ENCODE measurements at places on chromosomes 11 and 22.

DNA sequence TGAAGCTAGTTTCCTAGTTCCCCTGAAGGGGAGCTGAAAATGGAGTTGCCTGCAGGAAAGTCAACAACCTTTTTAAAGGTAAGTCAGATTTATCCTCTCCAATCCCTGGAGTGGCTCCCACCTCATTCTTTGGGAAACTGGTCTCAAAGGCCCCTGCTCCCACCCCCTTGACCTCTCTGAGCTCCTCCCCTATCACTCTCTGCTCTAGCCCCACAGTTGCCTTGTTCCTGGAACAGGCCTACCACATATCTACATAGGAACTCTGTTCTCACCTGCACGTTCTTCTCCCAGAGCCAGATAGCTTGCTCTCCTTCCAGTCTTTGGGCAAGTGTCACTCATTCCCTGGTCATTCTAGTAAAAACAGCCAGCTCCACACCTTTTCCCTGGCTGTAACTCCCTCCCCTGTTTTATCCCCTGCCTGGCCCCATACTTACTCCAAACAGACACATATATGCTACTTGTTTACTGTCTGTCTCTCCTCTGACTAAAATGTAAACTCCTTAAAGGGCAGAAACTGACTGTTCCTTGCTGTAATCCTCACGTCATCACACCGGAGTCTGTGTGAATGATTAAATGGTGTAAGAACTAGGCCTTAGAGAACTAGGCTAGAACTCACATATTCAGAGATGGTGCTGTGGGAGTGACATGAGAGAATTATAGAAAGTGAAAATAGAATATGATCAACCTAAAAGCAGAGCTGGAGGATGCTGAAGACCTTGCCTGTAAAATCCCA lies 53.3 kb downstream of the TCF20 start:
- no peak for DNase-seq

DNA sequence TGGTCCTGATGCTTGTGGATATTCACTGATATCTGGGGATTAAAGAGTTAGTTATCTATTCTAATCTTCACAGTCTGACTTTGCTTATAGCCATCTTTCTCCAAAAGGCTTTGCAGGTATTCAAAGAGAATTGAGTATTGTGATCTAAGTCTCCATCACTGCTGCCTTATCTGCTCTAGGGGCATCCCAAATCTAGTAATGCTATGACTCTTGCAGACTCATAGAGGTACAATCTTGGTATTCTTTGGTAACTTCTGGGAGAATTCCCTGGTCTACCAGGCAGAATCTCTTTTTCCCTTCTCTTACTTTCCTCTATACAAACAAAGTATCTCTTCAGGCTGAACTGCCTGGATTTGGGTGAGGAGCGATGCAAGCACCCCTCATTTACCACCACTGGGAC lies 746.3 kb downstream of the JRKL start:
- DNase-seq, result no peak

DNA sequence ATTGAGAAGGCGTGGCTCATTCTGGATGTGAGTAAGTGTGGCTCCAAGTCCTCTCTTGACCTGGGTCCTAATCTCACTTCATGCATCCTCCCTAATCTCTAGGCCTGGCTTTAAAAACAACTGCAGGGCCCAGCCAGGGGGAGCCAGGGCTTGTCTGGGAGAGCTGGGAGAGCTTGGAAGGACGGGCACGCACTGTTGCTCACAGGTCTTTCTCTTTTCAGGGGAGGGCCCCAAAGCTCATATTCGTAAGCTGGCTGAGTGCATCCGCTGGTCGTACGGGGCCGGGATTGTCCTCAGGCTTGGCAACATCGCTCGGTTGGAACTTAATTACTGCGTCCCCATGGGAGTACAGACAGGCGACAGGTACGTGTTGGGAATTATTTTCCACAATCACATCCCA lies 34.1 kb upstream of the PARVB start:
- no peak for DNase-seq

GRCh38 chr11:95584589-95584988 lies 205.0 kb downstream of the FAM76B start:
- DNase-seq, result no peak

DNA sequence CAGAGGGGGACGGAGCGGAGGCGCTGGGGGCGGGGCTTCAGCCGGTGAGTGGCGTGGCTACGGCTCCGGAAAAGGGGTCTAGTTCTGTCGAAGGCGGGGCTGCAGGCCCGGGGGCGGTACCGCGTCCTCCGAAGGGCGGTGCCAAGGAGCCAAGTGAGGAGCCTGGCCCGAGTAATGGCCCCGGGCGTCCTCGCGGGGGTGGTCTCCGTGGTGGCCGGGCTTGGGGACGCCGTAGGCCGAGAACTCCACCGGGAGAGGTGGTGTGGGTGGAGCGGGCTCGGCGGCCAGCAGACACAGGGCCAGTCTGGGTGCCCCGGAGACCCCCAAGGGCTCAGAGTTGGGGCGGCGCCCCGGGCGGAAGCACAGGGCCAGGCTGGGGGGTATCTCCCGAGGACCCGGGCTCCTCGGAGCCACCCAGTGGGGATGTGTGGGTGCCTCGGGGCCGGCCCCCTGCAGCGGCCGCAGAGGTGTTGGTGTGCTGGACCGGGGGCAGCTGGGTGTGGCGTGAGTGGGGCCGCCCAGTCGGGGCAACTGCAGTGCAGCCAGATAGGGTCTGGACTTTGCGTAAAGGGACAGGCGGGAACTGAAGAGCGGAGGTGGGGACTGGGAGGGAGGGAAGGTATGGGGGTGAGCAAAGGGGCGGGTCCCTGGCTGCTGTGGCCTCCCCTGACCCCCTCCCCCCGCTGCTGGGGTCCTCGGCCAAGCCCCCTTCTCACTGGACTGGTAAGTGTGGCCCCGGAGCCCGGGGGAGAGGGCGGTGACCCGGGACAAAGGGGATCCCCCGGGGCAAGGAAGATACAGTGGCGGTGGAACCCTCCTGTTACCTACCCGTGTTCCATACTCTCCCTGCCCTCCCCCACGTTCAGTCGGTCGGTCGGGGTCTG lies 838 bp downstream of the FKBP2 start:
- DNase-seq, result no peak

- DNase-seq, result no peak
These were observed 1.0 kb upstream of the PRDM10 start for GRCh38 chr11:130003717-130004001.

DNA sequence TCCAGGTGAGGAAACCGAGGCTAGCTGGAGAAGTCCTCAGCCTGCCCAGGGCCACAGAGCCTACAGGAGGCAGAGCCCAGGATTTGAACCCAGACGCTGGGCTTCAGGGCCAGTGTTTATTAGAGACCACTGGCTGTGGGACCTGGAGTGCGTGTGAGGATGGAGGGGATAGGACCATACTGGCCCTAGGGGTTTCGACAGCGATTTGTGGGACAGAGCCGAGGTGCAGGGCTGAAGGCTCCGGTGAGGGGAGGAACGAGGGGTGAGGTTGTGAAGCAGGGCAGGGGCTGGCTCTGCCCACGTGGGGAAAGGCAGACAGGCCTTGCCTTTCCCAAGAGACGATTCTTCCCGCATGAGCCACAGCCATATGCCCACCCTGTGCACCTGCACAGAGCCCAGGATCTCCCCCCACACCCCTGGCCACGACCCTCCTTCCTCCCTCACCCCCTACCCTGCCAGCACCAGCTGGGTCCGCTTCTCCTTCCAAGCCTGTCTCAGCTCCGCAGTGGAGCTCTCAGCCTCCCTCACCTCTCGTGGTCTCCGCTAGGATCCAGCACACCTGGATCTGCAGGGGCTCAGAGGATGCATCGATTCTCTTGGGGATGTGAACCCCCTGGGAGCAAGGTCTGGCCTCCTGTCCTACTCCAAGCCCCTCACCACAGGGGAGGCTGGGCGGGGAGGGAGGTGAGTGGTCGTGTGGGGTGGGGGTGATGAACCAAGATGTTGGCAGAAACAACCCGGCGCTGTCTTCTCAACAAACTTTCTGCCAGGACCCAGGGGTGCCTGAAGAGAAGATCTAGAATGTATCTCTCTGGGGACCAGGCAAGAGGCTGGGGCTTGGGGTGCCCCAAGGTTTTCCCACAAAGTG lies 58.4 kb downstream of the RTL6 start:
- DNase-seq, result no peak

GRCh38 chr11:20363500-20364340 lies at the start of gene HTATIP2:
Gene HTATIP2 (plus strand): TSS chr11:20363714. CDS start chr11:20364238, 524 bp downstream.
- peak; percentile 43 for DNase-seq

DNA sequence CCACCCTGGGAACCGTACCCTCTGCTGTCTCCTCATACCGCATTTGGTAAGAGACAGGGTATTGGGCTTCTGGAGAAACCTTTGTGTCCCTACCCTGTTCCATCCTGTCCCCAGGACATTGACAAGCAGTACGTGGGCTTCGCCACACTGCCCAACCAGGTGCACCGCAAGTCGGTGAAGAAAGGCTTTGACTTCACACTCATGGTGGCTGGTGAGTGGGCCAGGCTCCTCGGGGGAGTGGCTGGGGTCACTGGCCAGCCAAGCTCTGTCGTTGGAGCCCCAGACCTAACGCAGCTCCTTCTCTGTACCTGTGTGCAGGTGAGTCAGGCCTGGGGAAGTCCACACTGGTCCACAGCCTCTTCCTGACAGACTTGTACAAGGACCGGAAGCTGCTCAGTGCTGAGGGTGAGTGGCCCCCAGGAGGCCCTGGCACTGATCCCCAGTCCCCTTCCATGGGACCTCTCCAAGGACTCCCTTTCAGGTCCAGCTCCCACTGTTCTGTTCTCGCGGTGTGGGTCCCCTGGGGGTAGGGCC lies 3.8 kb upstream of the GP1BB start:
- DNase-seq, result no peak

GRCh38 chr22:46806794-46807193 lies 44.3 kb downstream of the TBC1D22A start:
- no peak for DNase-seq

DNA sequence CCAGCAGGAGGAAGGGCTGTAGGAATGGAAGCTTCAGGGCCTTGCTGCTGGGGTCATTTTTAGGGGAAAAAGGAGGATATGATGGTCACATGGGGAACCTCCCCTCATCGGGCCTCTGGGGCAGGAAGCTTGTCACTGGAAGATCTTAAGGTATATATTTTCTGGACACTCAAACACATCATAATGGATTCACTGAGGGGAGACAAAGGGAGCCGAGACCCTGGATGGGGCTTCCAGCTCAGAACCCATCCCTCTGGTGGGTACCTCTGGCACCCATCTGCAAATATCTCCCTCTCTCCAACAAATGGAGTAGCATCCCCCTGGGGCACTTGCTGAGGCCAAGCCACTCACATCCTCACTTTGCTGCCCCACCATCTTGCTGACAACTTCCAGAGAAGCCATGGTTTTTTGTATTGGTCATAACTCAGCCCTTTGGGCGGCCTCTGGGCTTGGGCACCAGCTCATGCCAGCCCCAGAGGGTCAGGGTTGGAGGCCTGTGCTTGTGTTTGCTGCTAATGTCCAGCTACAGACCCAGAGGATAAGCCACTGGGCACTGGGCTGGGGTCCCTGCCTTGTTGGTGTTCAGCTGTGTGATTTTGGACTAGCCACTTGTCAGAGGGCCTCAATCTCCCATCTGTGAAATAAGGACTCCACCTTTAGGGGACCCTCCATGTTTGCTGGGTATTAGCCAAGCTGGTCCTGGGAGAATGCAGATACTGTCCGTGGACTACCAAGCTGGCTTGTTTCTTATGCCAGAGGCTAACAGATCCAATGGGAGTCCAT lies 14.1 kb downstream of the IL10RA start:
- no peak for DNase-seq

GRCh38 chr11:103594283-103594682 lies 442.2 kb upstream of the DDI1 start:
- no peak for DNase-seq

DNA sequence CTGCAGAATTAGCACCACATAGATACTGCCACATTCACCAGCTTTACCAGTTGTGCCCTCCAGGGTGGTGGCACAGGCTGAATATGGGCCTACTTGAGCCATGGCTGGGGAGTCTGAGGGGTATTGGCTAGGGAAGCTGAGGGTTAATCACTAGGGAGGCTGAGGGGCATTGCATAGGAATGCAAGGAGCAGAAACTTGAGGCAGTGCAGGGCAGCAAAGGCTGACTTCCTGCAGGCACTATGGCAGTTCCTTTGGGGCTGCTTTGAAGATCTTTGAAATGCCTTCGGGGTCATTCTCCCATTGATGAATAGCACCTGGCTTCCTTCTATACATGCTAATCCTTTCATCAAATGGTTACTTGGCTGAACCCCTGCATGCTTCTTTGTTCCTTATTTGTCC lies 171.5 kb downstream of the RCN1 start:
- DNase-seq, result no peak

DNA sequence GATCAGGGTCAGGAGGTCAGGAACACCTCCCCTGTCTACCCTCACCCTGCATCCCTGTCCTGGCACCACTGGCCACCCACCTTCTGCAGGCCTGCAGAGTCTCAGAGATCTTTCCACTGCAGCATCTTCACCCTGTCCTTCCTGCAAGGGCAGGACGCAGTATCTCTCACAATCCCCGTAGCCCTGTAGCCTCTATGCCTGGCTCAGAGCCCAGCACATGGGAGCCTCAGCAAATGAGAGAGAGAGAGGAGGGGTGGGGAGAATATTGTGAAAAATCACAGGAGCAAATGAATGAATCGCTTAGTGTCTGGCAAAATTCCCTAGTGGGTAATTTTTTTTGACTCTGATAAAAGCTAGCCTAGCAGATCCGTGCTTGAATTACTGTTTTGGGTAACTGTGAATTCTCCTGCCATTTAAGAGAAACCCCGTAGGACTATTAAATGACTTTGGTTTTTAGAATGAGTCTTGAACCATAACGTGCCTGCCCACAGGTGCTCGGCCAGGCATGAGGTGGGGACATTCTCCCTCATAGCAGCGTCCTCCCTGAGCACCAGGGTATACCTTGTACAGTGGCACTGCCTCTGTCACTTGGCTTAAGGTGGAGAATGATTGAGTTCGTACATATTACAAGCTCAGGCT lies 91.5 kb downstream of the MORC2 start:
- DNase-seq, result peak; percentile 18

- DNase-seq, result no peak
These were observed 49.0 kb upstream of the PPP6R3 start for GRCh38 chr11:68411501-68411991.

- DNase-seq, result no peak
These were observed 8.6 kb downstream of the THYN1 start for GRCh38 chr11:134244593-134244992.

GRCh38 chr11:28976801-28977145 lies 868.6 kb downstream of the METTL15 start:
- no peak for DNase-seq

DNA sequence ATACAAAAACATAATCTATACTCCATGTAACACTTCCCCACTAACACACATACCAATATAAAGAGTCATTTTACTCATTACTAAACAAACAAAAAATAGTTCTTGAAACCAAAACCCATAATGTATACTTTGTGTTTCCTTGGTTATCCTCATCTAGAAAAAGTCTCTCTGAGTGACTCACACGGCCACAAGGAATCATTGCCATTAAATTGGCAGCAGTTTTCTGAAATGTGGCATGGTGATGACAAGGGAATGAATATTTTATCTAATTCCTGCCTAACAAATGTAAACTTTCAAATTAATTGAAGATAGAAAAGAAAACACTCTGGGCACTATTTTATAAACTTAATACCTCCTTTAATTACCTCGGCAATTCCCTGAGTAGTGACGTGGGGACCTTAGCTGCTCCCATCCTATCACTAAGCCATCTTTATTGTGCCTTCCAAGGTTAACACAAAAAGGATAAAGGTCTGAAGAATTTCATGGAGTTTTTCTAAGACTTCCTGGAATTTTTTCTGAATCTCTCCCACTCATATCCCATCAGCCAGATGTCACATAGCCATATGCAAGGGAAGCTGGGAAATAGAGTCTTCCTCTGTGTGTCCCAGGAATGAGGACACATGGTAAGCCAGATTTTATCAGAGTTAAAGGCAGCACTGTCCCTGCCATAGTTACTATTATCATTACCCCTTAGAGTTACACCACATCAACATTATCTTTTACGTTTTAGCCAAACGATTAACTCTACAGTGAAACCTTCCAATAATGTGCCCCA lies 857.2 kb upstream of the TENM4 start:
- peak; percentile 87 for DNase-seq

Measured in astrocyte of the spinal cord (primary cell).